ENCODE measurements at places on chromosomes 4 and X.

- no peak for DNase-seq
Measured at GRCh38 chr4:123479944-123480343, 83.3 kb downstream of the SPRY1 start.

DNA sequence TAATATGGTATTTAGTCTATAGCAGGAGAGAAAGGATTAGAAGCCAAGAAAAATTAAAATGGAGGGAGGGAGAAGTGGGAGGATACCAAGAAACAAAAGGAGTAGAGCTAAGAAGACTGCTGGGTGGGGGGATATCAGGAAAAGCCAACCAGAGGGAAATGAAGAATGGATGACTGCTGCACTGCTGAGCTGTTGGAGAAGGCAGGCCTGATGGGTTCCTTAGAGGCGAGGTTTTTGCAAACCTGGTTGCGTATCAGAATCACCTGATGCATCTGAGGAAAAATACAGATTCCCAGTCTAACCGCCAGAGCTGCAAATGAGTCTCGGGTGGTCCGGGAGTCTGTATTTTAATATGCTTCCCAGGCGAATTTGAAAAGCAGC, 1.5 kb downstream of the PGRMC1 start:
- no peak for DNase-seq

DNA sequence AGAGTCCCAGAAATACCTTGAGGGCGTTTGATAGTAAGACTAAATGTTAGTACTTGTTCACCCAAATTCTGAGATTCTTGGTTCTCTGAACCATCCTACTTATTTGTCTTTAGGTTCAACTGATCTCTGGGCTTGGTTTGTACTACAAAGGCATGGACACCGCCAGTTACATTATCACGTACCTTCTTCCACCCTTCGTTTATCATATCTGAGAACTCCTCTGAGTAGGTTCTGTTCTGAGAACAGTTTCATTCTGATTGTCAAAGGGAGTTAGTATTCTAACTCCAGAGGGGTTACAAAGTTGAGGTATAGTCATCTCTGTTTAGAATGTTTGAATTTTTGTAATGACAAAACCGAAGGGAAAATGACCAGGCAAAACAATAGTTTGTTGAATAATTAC, 19.3 kb downstream of the ZFX start:
- DNase-seq, result no peak

DNA sequence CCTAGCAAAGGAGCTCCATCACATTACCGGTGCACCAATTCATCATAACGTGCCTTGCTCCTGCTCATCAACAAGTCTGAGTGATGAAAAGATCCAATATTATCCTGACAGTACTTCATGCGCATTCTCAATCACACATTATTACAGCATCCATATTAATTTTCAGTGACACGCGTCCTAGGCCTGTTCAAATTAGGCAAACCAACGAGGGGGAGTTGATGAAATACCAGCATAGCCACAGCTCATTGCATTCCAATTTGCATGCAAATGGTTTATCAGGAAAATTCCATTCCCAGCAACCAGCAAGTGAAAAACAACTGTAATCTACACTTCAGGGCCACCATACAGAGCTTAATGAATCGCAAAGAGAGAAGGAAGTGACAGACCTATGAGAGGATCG, 236.9 kb downstream of the DCLK2 start:
- no peak for DNase-seq

DNA sequence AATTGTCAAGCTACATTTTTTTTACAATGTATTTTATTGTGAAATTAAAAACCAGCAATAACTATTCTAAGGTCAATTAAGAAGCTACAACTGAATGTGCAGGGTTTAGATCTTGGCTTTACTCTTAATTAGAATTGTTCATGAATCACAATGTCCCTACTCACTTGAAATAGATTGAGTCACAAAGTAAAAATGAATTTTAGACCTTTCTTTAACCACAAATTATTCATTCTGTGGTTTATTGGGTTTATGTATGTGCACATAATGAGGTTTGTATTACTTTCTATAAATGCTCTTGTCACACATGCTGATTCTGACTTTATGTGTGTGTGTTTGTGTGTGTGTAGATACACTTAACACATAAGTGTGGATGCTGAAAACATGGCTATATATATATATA, 647.0 kb upstream of the AADAT start:
- no peak for DNase-seq

DNA sequence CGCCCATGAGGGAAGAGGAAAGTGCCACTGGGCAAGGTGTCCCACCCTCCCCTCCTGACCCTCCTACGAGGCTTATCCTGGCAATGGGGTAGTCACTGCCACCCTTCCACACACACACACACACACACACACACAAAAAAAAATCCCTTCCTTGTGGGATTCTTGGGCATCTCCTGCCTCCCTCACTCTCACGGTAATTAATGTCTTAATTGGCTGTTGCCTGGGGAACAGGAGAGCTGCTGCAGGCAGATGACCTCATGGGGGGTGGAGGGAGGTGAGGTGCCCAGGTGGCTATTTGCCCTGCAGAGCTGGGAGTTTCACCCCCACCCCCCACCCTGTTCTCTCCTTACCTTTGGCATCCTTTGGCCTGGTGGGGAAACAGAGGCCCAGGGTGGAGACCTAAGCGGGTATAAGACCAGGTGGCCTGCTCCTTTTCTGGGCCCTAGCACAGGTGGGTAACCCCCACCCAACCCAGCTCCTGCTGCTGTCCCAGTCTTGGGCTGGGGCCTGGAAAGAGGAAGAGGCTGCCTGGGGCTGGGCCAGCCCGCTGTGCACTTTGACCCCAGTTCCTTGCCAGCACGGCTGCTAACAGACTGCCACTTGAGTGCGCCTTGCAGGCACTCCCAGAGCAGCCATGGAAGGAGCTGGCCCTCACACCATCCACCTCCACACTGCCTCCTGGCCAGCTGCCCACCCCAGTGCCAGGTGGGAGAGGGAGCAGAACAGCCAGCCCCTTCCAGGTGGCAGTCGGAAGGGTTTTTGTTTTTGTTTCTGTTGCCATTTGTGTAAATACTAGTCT, 12.6 kb downstream of the EFNB1 start:
- DNase-seq, result no peak

GRCh38 chr4:129138810-129139496, 43.0 kb downstream of the C4orf33 start:
- no peak for DNase-seq

GRCh38 chr4:78542373-78542772, 9.2 kb upstream of the ANXA3 start:
- DNase-seq, result no peak

GRCh38 chr4:7984286-7984925, 44.7 kb upstream of the AFAP1 start:
- no peak for DNase-seq

DNA sequence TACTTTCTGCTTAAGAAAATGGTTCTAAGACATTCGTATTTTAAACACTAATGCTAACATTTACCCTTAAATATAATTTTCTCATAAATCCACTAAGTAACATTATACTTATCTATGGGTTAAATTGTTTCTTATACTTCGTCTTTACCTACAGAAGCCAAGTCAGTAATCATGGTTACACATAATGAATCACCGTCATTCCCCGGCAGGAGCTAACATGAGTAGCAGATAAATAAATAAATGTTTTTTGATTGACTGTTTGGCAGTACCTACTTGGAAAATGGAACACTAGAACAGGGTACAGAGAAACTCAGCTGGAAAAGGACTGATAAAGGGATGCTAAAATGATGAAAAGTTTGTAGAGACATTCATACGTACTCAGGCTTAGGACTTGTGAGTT, 430.4 kb downstream of the ACTRT1 start:
- DNase-seq, result no peak

DNA sequence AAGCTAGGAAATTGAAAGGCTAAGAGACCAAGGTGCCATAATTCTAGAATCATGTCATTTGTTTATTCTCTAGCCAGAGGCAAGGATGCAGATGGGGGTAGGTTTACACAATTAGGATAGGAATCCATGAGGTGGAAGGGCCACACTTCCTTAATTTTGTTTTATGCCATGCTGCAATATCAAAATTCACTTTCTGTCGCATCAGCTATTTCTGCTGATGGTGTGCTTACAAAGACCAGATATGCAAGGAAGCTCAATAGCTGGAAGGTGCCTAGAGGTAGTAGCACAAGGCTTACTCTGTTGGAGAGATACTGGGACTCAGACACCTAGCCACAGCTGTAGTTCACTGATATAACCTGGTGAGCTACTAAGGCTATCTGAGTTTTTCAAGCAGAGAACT, 328.5 kb downstream of the ADGRL3 start:
- no peak for DNase-seq

DNA sequence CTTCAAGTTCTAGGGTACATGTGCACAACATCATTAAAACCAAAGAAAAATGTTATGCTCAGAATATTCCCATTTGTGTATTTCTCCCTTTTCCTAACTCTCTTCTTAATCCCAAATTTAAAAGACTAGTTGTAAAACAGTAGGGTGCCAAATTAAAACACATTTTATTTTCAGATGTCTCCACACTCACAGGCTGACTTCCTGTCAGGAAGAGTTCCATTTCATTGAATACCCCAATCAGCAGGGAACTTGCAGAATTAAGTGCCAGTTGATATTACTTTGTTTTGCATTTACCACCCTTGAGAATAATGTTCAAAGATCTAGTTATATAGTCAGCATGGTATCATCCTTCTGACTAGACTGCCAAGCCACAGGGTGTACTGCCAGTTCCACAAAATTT, 207.9 kb downstream of the MAB21L2 start:
- DNase-seq, result no peak

DNA sequence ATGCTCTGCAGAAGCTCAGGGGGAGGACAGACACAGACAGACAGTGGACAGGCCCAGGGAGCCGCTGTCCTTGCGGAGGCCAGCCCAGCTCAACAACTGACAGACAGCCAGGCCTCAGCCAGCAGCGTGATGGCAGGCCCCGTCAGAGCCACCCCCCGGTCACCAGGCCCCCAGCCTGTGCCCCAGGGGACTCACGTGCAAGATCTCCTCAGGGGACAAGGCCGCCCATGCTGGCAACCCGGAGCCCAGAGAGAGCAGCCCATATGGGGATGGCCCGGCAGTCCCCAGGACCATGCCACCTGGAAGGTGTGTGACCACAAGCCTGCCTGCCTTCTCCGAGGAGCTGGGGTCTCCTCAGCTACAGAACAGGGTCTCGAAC, 28.0 kb upstream of the MXD4 start:
- no peak for DNase-seq

DNA sequence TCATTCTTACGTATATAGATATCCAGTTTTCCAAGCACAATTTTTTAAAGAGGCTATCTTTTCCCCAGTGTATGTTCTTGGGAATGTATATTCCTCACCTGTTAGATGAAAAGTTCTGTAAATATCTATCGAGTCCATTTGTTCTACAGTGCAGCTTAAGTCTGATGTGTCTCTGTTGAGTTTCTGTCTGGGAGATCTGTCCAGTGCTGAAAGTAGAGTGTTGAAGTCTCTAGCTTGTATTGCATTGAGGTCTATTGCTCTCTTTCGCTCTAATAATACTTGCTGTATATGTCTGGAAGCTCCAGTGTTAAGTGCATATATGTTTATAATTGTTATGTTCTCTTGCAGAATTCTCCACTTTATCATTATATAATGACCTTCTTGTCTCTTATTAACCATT, 373.1 kb downstream of the PPARGC1A start:
- DNase-seq, result no peak

GRCh38 chrX:47247206-47247998, 14.6 kb downstream of the USP11 start:
- no peak for DNase-seq

- no peak for DNase-seq
Measured at GRCh38 chr4:1517592-1518411, 111.6 kb upstream of the NKX1-1 start.

DNA sequence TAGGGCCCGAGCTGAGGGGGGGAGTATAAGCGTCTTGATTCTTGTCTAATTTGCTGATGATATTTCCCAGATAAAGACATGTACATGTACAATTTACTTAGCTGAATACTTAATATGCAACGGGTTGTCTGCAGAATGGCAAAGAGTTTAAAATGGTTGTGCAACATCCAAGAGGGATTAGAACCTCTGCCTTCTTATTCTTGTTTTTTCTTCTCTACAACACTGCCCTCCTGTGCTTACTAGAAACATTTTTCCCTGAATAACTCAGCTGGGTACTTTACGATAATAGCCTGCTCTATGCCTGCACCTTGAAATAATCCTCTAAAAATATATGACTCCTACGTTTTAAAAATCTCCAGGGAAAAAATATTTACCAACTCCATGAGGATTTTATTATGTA, 41.8 kb downstream of the INTS12 start:
- DNase-seq, result no peak

DNA sequence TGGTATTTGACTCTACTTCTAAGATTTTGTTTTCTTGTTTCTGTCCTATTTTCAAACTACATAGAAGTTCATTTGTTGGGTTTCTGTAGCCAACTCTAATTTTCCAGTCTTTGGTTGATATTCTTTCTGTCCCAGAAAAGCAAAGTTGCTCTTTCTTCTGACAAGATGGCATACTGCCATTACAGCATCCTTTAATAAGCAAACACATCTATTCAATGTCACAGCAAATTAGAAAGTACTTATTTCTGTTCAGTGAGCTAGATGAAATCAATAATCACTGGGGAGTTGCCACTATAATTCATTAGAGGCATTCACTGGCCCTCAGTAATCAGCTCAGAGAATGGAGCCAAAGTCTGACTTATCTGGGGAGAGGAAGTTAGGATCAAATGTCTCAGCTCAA, 1258.0 kb upstream of the IGFBP7 start:
- no peak for DNase-seq

GRCh38 chrX:73239242-73239641, 24.6 kb upstream of the NAP1L2 start:
- no peak for DNase-seq

DNA sequence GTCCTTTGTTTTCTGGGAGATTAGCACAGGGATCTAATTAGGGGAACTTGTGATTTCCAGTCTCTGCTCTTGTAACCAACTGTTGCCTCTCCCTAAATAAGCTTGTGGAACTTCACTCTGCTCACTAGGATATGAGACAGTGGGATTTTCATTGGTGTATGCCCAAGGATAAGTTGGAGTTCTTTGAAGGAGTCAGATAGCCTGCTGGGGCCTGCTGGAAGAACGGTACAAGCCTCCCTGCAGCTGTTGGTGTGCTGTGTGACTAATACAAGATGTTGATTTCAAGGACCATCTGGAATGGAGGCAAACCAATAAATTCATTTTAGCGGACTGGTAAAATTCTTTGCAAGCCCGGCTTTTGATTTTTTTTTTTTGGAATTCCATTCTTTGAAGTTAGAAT, 167.0 kb downstream of the AASDH start:
- DNase-seq, result no peak
